ENCODE measurements at places on chromosomes 6 and 20.

DNA sequence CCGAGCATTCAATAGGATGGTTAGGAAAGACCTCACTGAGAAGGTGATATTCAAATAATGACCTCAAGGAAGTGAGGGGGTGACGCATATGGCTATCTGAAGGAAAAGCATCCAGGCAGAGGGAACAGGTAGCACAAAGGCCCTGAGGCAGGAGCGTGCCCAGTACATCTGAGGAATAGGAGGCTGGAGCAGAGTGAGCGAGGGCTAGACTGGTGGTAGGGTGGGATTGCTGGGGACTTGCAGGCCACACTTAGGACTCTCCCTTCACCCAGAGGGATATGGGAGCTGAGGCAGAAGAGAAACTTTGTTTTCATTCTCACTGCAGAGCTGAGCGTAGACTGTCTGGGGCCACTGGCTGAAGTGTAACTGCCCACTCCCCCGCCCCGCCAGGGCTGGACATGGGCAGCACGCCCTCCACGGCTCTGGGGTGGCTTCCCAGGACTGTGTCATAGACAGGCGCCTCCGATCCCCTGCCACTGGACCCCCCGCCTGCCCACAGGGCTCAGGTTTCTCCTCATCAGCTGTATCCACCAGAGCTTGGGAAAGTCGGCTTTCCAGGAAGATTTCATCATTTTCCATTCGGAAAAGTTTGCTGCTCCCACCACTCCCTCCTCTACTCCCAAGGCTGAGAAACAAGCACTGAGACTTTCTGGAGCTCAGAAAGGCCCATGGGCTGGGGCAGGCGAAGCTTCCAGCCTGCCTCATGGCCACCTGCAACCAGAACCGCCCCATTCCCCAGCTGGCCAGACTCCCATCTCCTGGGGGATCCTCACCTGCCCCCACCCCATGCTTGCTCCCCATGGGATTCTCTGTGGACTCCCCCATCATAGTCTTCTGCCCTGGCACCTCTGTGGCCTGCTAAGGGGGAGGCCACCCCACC is 142.6 kb downstream of the MRPL14 start:
- DNase-seq = no peak

DNA sequence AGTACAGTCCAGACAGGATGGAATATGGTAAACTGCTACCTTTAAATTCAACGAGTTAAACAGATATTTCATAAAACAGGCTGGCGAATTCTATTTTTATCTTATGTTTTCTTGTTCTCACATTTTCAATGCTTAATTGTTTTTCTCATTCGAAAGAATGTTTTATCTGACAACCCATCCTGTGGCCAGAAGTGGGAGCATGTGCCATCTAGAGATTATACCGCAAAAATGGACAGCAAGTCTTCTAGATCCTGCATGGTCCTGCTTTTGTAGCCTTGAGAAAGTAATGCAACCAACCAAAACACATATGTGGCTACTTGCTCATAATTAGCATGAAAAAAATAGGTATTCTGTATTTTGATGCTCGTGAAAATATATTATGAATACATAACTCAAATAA is 30.7 kb downstream of the TUBB2B start:
- DNase-seq = no peak

GRCh38 chr6:139882234-139882633 is 507.8 kb upstream of the CITED2 start:
- no peak for DNase-seq

DNA sequence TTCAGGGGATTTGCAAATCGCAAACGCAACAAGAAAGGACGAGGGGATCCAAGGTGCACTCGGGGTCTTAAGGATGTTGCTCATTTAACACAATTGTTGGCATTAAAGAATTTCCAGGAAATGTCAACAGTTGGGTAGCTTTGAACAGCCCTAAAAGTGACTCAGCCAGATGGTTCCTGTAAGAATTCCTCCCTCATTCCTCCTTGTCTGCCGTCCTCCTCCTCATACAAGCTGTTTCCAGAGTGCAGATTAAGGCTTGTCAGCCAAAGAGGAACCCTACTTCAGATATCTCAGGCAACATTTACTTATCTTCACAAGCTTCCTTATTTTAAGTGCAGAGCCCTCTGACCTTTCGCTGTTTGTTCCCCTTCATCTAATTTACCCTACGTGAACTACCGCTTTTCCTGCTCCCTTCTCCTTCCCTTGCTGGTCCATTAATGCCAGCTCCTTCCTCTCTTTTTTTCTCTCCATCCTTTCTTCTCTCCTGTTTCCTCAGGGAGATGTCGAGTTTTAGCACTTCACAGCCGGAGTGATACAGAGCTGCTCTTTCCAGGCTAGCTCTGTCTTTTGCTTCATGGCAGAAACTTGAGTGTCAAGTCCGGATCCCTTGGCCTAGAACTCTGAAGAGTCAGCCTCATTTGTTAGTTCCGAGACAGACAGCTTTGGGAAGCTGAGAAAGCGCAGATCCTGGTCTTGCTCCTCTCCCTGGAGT is 26.1 kb upstream of the TBC1D7 start:
- no peak for DNase-seq

DNA sequence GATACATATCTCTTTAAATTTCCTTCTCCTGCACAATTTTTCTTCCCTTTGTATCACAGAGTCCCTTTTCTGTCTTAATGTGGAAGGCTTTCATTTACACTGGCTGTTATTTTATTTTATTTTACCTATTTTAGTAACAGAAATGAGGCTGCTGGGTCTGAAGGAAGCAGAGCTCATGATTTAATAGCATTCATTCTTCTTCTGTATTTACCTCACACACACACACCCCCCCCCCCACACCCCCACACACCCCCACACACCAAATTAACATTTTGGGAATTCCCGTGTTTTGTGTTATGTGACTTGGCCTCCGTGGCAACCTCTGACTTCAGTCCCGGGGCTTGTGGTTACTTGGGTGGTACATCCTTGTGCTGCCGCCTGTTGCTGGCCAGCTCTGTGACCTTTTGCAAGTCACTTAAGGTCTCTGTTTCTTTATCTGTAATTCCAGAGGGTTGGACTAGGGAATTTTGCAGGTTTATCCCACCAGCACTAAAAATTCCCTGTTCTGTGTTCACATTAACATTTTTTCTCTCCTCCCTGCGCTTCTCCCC is 108.8 kb downstream of the TIAM2 start:
- no peak for DNase-seq

- DNase-seq = no peak
Measured at GRCh38 chr20:38554986-38555385, 26.0 kb upstream of the ADIG start.

GRCh38 chr6:128657181-128657580 is 136.8 kb upstream of the PTPRK start:
- no peak for DNase-seq

All from NCI-H446 treated with DMSO at 0.1 percent for 48 hours (cell line).